Hypothalamus (tissue), 51 donors: ENCODE measurements at places on chromosomes 4 and X.

GRCh38 chr4:37393321-37393720, 148.8 kb downstream of the NWD2 start:
- DNase-seq: no peak

GRCh38 chrX:66150163-66150562, 13.9 kb upstream of the HEPH start:
- no peak for DNase-seq

- DNase-seq: no peak
Observed at GRCh38 chr4:75892508-75892907, 9.7 kb downstream of the PPEF2 start.

DNA sequence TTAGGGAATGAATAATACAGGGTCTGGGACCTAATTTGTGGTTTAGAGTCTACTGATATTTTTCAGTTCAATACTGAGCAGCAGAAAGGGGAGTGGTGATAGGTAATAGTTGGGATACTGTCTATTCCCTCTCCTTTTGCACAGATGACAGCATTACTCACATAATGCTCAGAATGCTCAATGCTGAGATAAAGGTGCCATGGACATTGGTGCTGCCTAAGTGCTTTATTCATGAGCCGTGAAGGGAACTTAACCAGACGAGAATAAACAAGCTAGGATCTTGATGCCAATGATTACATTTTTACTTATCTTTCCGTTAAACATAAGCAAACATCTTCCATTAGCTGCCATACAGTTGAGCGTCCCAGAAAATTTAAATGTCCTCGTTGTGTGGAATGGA, 75.6 kb downstream of the STK32B start:
- no peak for DNase-seq
